ENCODE measurements at places on chromosomes 6 and 20. TPM values are rescaled to one million over a fixed set of nuclear protein-coding genes. Genes with fewer than 3 reads are reported as not detected.

The EPHA7 gene
- not detected for total RNA-seq

GRCh38 chr20:41048461-41049301 lies 20.1 kb downstream of the TOP1 start:
- DNase-seq, result no peak

GRCh38 chr6:35184580-35185301 lies 29.0 kb upstream of the SCUBE3 start:
- DNase-seq, result no peak

GRCh38 chr20:49712996-49713752 lies 504 bp downstream of the B4GALT5 start:
- peak; percentile 29 for DNase-seq

The CD83 gene
- total RNA-seq, result 27.5 TPM

DNA sequence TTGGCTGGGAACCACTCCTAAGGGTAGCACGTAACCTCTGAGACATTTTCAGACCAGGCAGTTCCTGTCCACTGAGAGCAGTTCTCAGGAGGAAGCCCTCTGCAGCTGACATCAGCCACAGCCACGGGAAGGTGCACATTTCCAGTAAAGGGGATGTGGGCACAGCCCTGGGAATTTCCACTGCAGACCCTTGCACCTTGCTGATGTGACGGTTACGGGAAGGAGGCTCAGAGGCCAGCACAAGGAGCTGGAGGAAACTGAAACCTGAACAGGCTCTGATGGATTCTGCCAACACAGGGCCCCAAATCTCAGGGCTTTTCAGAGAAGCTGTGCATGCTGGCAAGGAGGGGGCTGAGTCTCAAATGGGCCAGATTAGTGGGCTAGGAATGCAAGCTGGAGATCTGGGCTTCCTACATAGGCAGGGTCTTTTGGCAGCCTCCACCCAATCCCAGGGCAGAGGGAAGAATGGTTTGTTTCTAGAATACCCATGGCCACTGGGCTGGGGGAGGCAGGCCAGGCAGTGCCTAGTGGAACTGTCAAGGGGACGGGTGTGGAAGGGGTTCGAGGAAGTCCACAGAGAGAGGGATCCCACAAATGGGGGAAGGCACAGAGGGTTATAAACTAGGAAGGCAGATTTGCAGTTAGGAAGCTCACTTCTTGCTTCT lies 14.2 kb downstream of the EBF4 start:
- DNase-seq, result no peak

The RIMS4 gene
- 0.03 TPM for total RNA-seq

The ULBP1 gene
- total RNA-seq, result 0.83 TPM

DNA sequence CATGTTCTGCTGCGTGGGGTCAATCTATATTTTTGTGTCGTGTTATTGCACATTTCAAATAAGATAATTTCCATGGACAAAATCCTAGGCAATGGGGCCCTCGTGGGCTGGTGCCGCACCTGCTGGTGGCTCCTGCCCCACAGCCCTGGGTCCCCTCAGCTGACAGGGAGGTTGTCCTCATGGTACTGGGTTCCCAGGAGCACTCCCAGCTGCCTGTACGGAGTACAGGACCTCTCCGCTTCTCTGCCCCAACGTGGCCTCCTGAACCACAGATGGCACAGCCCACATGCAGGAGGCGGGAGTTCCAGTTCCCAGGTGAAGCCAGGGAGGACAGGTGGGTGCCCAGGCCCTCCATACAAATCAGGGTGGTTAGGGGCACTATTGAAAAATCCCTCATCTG lies 243.5 kb downstream of the SMOC2 start:
- no peak for DNase-seq

GRCh38 chr6:166267526-166267925 lies 40.7 kb downstream of the PRR18 start:
- DNase-seq, result no peak

DNA sequence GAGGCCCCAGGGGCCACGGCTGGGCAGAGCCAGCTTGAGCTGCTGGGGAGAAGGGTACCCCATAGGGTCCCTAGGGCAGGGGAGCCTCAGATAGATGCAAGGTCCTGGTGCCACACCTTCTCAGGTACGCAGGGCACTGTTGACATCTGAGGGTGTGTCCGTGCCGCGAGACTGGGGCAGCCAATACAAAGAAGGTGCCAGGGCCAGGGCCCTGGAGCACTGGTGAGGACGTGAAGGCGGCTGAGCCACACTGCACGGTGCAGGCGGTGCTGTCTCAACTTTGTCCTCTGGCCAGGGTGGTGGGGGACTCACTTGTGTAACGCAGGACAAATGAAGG lies 649 bp upstream of the LRRC73 start:
- no peak for DNase-seq

The MAK gene
- 0.58 TPM for total RNA-seq

The LAMA4 gene
- total RNA-seq, result 0.34 TPM

The TFEB gene
- total RNA-seq, result 10.8 TPM

DNA sequence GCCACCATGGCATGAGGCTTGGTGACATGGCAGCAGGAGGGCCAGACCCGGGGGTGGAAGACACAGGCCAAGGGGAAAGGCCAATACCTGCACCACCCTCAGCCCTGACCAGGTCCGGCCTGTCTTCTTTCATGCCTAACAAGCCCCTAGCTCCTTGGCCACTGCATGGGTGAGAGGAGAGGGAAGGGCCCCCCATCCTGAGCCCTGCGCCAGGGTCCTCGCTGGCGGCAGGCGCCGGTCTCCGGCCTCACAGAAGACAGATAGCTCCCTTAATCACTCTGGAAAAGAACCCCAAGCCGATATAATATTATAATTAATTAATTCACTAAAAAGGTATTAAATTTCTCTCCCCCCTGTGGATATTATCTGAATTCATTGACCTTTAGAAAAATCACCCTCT lies 41.4 kb downstream of the MDFI start:
- DNase-seq, result no peak

The FOXP4 gene
- 28.2 TPM for total RNA-seq

DNA sequence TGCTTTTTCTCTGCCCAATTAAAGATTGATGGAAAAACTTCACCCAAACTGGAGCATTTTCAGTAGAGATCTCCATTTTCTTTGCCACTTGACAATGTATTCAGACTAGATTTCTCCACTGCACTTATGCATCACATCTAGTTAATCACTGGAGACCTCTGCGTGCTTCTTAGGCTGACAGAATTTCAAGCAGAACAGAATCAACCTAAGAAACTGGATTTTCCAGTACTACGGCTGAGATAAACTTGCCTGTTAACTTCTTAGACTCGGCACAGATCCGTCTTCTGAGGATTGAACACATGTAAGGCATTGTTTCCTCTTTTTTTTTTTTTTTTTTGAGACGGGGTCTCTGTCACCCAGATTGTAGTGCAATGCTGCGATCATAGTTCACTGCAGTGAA lies 139.2 kb downstream of the LRRC1 start:
- DNase-seq, result no peak

The ADGRF1 gene
- 0.13 TPM for total RNA-seq

DNA sequence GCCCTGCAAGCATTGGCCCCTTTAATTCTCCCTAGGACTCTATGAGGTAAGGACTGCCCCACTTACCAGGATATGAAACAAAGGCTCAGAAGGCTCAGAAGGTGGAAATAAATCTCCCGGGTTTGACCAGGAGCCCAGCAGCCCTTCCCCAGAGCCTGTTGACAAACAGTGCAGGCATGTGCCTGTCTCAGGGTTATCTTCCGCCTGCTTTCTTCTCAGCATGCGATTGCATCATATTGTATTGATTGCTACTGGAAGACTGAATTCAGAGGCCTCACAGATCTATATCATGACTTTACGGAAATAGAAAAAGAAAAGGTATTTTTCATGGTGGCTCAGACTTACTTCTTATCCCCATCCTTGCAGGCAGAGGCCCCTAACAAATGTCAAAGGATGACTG lies 92.7 kb downstream of the PHACTR3 start:
- DNase-seq, result no peak

The XKR7 gene
- not detected for total RNA-seq

GRCh38 chr6:163946437-163946836 lies 531.9 kb downstream of the QKI start:
- no peak for DNase-seq

DNA sequence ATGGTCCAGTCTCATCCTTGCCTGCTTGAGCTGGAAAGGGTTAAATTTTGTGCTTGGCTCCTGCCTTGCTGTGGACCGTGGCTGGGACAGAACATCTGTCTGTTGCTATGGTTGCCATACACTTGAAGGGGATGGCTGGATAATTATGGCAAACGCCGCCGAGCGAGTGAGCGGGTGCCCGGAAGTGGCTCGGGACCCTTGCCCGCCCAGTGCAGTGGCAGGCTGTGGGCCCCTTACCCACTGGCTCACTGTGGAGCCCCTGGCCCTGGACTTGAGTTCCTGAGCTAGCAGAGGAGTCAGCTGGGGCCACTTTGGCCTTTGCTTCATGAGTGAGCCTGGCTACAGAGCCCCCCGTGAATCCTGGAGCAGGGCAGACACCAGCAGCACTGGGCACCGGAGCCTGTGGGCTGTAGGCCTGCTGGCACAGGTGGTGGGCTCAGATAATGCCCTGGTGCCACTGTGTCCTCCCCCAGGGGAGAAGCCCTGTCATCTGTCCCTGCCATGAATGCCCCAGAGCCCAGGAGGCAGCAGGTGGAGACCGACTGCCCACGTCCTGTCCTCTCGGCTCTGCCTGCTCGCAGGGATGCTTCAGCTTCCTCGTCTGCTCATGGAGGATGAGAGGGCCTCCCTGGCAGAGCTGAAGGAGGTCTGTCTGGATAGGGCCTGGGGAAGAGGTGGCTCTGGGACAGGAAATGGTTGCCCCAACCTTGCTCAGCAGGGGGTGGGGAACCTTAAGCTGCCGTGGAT lies 25.5 kb upstream of the NOL4L start:
- DNase-seq, result no peak

The PRKN gene
- total RNA-seq, result not detected

DNA sequence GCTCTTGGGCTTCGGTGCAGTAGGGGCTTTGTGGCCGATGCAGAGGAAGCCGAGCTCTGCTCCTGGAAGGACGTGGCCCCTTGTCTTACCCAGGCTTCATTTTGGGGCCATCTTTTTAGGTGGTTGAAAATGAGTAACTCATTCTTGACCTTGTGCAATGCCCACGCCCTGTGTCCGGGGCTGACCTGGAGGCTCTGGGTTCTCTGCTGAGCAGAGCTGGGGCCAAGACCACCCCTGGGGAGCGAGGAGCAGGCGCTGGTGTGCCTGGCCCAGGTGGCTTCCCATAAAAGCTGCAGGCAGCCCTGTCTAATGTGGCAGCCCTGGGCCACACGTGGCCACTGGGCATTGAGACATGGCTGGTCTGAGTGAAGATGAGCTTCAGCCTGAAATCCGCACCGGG lies 25.7 kb downstream of the NTSR1 start:
- no peak for DNase-seq

GRCh38 chr20:60993433-60994044 lies 258.5 kb upstream of the CDH4 start:
- no peak for DNase-seq

The GABRR2 gene
- not detected for total RNA-seq

The PTGIS gene
- 2.4 TPM for total RNA-seq

The HEY2 gene
- total RNA-seq, result 0.10 TPM

The IDH3B gene
- total RNA-seq, result 158 TPM

GRCh38 chr20:40218316-40218969 lies 470.6 kb downstream of the MAFB start:
- DNase-seq, result no peak

DNA sequence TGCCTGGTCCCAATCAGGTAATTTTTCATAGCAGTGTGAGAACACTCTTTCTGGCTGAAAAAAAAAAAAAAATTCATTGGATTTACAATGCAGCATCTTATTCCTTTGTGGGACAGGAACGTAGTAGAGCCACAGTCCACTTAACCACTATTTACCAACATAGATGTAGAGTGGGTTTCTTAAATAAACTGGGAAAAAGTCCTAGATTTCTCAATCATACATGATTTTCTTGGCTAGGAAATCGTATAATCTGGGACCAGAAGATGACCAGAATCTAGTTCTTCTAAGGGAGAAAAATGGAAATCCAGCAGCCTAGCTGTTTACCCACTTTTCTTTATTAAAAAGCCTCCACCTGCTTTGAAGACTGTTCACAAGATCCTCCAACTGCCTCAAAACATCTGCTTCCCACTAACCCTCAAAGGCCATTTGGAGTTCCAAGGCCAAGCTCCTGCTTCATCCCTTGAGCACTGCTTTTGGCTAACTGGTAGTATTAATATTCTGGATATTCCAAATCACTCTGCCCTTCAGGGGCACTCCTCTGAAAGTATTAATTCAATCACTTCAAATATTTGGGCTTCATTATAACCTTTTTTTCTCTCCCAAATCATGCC lies 70.4 kb downstream of the FYN start:
- DNase-seq, result no peak

DNA sequence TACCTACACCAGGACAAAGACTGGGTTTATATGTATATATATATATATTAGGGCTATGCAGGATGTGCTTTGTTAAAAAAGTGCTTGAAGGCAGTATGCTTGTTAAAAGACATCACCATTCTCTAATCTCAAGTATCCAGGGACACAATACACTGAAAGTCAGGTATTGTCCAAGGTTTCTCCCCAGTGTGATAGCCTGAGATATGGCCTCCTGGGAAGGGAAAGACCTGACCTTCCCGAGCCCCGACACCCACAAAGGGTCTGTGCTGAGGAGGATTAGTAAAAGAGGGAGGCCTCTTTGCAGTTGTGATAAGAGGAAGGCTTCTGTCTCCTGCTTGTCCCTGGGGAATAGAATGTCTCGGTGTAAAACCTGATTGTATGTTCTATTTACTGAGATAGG lies 156.9 kb downstream of the GPX5 start:
- no peak for DNase-seq

GRCh38 chr6:138662471-138662870 lies 111.1 kb upstream of the CCDC28A start:
- DNase-seq, result no peak

- DNase-seq, result no peak
Observed at GRCh38 chr6:169252505-169253189, 999 bp downstream of the THBS2 start.

DNA sequence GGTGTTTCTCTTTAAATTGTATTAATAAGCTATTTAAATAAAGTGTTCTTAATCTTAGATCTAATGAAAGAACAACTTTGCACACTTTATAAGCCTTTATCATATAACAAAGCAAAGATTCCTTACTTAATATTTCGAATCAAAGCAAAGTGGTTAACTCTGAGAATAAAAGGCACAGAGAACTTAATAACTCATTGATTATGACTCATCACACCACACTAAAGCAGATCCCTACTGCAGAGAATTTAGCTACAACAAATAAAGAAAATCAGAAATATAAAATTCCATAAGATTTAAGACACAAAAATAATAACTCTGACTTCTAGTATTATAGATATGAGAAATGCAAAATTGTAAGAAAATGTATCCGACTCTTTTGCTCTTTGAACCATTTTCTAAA lies 135.6 kb upstream of the RUNX2 start:
- DNase-seq, result no peak
